ENCODE measurements at places on chromosomes 7 and 10. TPM values are rescaled to one million over a fixed set of nuclear protein-coding genes. Genes with fewer than 3 reads are reported as not detected.

EIF5AL1 gene
- polyA plus RNA-seq = 3.7 TPM

OR2A42 gene
- polyA plus RNA-seq = 0.31 TPM

DNA sequence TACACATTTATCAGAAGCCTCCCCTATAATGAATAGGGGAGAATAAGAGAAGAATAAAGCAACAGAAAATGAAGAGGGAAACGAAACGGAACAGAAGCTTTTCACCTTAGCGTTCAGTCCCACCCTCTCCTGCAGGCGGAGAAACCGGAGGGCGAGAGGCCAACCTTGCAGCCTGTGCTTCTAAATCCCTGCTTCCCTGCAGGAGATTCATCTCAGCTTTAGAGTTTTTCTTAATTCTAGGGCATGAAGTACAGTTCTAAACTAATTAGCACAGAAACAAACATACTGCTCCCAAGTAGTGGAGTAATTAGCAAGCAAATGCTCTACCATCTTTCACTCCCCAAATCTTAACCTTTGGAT, 107.2 kb downstream of the CUBN start:
- DNase-seq = peak; percentile 54

BTBD16 gene
- not detected for polyA plus RNA-seq

DNA sequence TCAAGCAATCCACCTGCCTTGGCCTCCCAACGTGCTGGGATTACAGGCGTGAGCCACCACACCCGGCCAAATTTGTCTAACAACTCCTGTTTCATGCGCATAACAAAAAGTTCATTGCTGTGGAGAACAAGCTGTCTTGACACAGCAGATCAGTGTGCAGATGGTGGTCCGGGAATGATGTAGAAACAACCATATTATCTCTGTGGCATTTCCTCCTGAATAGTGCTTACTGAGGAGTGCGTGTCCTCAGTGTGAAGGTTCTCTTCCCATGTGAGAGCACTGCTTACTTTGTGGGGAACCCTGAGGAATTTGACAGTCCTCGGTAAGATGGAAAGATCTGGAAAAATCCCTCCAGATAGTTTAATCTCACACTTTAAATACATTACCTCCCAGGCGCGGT, 30.3 kb upstream of the ZNF438 start:
- DNase-seq = no peak

GRCh38 chr7:138727336-138728099, 26.4 kb upstream of the SVOPL start:
- DNase-seq = no peak

MEPCE gene
- polyA plus RNA-seq = 33.1 TPM

DNA sequence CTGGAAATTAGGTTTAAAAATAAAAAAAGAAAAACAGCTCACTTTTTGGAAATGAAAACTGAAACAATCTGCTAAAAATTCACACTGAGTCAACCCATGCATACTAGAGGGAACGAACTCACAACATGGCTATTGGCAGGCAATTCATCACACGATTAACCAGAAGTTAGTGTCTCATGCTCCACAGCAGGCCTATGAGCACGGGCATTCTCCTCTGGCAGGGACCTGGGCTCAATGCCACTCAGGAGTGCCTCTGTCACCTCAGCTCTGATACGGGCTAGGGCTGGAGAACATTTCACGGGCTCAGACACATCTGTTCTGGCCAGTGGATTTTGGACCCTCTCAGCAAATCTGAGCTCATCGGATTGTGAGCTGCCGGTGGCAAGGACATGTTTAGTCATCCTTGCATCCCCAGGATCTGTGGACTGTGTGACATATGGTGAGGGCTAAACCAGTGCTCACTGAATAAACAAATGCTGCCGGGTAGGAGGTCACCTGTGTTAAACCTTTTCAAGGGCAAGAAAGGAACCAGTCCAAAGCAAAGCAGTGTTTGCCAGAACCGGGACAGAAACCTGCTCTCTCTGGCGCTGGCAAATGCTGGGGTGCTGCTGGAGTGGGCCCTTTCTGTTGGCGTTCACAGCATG, 40.1 kb downstream of the POLR3A start:
- no peak for DNase-seq

DNA sequence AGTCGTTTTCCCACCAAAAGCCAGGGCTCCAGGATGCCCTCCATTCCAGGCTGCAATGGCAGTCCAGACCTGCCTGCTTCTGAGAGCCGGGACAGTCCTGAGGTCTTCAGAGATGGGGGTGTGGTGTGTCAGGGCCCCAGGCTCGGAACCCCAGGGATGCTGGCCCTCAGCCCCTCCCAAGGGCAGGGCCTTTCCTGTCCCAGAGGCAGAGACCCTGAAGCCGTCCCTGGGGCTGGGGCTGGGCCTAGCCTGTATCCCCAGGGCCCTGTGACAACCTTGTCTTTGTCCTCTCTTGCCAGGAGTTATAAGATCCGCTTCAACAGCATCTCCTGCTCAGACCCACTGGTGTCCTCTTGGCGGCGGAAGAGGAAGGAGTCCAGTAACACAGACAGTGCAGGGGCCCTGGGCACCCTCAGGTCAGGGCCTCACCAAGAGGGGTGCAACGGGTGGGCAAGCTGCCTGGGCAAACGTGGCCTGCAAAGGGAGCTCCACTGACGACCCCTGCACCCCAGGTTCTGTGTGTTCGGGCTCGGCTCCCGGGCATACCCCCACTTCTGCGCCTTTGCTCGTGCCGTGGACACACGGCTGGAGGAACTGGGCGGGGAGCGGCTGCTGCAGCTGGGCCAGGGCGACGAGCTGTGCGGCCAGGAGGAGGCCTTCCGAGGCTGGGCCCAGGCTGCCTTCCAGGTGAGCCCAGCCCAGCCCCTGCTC, 15.9 kb downstream of the NOS3 start:
- no peak for DNase-seq

DNA sequence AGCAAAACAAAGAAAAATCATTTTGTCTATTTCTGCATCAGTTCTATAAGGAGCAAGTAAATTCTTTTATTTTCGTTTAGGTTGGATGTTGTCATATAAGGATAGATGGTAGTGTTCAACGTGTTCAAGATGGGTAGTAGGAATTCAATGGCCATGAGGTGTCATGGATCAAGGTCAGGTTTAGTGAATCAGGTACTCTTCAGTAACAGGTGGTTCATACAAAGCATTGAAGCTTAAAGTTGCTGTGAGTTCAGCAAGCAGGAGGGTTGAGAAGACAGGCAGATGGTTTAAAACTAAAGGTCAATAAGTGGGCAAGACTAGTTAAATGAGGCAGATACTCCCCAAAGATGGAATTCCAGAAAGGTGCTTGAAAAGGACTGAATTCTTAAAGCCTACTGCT, 5.6 kb downstream of the LUC7L2 start:
- no peak for DNase-seq

DNA sequence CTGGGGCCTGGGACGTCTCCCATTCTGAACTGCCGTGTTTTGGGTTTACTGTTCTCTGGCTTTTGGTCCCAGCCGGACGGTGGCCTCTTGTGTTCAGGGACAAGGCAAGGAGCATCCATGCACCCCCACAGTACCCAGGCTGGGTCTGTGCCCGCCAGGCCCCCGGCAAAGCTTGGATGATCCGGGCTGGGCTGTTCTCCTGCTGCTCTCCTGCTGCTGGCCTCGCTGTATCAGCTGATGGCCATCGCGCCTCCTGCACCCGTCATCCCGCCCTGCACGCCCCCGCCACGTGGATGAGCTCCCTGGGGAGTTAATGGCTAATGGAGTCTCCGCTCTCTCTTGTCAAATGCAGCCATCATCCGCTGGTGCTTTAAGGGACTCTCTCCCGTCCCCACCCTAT, 14.9 kb upstream of the PSMG3 start:
- no peak for DNase-seq

DNA sequence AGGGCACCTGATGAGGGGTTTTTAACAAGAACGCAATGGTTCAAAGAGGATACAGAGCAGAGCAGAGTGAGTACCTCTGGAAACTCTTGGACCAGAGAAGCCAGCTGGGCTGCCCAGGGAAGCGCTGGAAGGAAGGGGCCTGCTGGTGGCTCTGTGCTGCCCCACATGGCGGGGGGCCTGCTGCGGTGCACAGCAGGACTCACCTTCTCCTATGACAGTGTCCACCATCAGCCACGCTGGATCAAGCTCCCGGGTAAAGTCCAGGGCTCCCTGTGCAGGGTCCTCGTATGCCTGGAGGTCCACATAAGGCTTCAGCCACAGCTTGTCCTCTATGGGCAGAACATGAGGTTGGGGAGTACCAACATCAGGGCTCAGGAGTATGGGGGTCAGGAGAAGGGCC, 12.5 kb downstream of the EPHA1 start:
- DNase-seq = no peak

- DNase-seq = no peak
Measured at GRCh38 chr7:33883671-33883965, 21.7 kb upstream of the BMPER start.

CHST3 gene
- polyA plus RNA-seq = 11.2 TPM

DGKI gene
- polyA plus RNA-seq = 1.9 TPM

NRCAM gene
- 43.0 TPM for polyA plus RNA-seq

GRCh38 chr7:100190048-100190711, 12.5 kb downstream of the STAG3 start:
- peak; percentile 50 for DNase-seq

GRCh38 chr10:8137726-8138125, 83.2 kb downstream of the GATA3 start:
- DNase-seq = no peak

GRCh38 chr7:100516135-100516812, 22.7 kb upstream of the AGFG2 start:
- DNase-seq = peak; percentile 46

WAC gene
- 99.2 TPM for polyA plus RNA-seq

GRCh38 chr10:124515244-124515970, 53.8 kb downstream of the LHPP start:
- DNase-seq = no peak

DNA sequence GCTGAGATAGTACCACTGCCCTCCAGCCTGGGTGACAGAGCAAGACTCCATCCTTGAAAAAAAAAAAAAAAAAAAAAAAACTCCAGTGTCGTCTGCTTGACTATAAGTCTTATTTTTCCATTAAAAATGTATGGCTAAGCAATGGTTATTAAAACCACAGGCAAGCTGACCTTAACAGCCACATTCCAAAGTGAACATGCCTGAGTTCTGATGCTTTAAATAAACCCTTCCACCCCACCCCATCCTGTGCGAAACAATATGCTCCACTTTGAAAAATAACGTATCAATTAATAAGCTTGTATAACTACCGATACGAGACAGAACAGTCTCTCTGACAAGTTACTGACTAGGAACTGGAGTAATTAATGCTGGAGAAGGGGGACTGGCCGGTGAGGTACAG, 63.7 kb downstream of the LARP4B start:
- DNase-seq = no peak

- no peak for DNase-seq
Measured at GRCh38 chr10:15314482-15315045, 56.5 kb downstream of the FAM171A1 start.

GRCh38 chr10:116779076-116779687, 36.8 kb upstream of the HSPA12A start:
- no peak for DNase-seq

SPDYE1 gene
- polyA plus RNA-seq = 0.92 TPM

DNA sequence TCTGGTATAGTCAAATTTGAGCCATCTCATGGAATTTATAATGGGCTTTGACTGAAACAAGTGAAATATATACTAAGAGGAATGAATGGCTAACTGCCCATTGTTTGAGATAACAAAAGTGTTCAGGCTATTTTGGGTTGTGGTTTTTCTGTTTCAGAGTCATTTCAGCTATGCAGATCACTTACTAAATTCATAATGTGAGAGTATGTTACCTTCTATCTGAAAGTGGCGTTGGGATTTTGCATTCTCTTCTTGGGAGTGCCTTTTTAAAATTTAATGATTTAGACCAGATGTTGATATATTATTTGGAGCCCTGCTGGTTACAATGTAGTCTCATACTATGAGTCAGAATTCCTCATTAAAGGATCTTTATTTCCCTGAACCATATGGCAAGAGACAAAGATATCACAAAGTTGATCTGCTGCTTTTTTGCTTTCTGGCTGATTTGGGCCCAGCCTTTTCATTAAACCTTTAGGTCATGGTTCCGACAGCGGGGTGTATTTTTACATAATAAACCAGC, 10.4 kb downstream of the VCL start:
- DNase-seq = no peak

GRCh38 chr7:154744861-154745258, 258.1 kb downstream of the PAXIP1 start:
- no peak for DNase-seq

GRCh38 chr7:140631602-140632001, 9.0 kb downstream of the DENND2A start:
- no peak for DNase-seq

DNA sequence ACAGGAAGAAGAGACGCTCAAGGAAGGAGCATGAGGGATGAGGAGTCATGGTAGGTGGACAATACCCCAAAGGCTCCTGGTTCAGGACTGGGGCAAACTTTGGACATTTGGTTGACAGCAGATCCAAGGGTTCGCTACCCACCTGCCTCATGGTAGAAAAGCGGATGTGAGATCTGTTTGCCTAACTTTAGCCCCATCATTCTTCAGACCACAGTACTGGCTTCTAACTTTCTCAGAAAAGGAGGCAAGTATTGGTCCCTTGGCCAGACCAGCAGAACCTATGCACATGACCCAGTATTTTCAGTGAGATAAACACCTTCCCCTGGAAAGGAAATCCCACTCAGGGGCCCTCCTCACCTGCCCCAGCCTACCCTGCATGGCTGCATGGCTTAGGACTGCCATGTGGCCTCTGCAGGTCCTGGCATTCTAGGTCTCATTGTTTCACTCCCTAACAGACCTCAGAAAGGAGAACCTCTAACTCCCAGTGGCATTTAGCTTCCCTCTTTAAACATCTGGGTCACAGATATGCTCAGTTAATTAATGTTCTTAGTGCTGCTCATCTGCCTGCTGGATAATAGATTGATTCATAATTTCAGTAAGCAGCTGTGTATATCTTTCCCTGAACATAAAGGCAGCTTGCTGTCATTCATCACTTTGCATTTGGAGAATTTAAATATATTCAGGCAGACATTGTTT, 574.1 kb downstream of the GALNT17 start:
- DNase-seq = no peak

- no peak for DNase-seq
Measured at GRCh38 chr10:15700078-15700674, 19.5 kb downstream of the ITGA8 start.

GRCh38 chr10:55446441-55447002, 645.5 kb upstream of the PCDH15 start:
- DNase-seq = no peak

- DNase-seq = no peak
Measured at GRCh38 chr10:67803588-67804394, 34.2 kb downstream of the DNAJC12 start.

DNA sequence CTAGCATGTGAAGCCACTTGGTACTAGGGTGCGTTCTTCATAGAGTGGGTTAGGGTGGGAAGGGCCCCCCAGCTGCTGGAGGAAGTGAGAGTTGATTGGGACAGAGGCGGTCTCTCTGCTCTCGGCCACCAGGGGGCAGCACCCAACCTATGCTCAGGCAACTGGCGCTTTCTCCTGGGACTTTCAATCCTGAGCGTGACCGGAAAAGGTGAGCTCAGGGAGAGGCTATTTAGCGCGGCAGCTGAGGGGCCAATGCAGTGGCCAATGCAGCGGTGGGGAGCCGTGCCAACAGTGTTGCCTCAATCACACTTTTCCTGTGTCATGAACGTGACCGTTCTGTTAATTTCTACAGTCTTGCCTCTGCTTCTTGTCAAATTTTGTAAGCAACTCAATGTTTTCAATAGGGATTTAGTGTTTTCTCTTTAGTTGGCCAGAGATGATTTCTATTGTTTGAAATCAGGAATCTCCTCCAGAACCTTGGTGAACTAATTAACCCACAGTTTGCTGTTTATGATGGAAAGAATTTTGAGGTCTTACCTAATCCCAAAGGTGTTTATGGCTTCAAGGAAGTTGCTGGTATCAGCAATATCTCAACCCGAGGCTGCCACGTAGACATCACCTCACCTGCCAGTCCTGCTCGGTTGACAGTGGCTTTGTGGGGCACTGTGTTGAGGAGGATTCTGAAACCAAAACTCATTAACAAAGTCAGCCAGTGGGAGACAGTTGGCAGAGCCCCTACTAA, 67.9 kb upstream of the PDZD8 start:
- DNase-seq = peak; percentile 78

CLCN1 gene
- 1.9 TPM for polyA plus RNA-seq

Measured in muscle of arm (tissue), 14 donors.